ENCODE measurements at places on chromosomes 4 and X. TPM values are rescaled to one million over a fixed set of nuclear protein-coding genes. Genes with fewer than 3 reads are reported as not detected.

Gene MAGEE1
- polyA plus RNA-seq: 2.8 TPM

Gene TNMD
- polyA plus RNA-seq: 40.1 TPM

Gene SPANXA1
- not detected for polyA plus RNA-seq

Gene DUSP21
- not detected for polyA plus RNA-seq

Gene MTNR1A
- polyA plus RNA-seq: not detected

Gene PRSS12
- 3.9 TPM for polyA plus RNA-seq

DNA sequence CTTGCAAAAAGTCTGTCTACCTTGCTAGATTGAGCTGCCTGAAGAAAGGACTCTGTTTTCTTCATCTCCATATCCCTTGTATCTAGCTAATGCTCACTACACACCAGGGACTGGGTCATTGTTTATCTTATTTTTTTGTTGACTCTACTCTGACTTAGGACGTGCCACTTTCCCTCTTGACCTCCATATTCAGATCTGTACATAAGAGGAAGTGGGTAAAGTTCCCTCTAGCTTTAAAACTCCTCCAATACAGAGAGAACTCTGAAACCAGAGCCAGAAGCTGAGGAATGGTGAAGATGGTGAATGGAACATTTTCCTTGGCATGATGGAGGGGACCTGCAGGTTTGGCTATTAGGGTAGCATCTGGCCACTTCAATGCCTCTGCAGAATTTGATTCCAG lies 2026.1 kb upstream of the TENM3 start:
- DNase-seq: no peak

DNA sequence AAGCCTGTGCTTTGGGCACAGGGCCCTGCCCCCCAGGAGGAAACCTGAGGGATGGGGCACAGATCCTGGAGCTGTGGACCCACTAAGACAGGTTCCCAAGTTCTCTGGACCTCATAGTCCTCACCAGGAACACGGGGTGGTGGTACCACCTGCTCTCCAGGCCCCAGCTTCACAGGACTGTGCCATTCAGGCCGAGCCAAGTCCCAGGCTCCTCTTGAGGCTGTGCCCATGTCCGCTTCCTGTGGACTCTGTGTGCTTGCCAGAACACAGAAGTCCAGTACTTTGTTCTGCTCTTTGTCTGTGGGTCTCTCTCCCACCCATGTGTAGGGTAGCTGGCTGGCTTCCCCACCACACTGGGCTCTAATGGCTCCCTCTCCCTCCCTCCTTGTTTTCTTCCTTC lies 104.5 kb upstream of the PSAPL1 start:
- no peak for DNase-seq

GRCh38 chr4:39814403-39815185 lies 116.7 kb downstream of the UBE2K start:
- no peak for DNase-seq

DNA sequence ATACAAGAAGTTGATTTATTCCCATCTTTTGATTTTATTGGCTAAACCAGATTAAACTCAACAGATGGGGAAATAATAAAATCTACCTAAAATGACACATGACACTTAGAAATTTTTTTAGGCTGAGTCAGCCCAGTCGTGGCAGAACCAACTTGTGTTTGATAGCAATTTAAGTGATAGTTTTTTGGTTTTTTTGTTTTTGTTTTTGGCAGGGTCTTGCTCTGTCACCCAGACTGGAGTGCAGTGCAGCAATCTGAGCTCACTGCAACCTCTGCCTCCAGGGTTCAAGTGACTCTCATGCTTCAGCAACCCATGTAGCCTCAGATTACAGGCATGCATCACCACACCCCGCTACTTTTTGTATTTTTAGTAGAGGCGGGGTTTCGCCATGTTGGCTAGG lies 370.3 kb upstream of the NOCT start:
- no peak for DNase-seq

DNA sequence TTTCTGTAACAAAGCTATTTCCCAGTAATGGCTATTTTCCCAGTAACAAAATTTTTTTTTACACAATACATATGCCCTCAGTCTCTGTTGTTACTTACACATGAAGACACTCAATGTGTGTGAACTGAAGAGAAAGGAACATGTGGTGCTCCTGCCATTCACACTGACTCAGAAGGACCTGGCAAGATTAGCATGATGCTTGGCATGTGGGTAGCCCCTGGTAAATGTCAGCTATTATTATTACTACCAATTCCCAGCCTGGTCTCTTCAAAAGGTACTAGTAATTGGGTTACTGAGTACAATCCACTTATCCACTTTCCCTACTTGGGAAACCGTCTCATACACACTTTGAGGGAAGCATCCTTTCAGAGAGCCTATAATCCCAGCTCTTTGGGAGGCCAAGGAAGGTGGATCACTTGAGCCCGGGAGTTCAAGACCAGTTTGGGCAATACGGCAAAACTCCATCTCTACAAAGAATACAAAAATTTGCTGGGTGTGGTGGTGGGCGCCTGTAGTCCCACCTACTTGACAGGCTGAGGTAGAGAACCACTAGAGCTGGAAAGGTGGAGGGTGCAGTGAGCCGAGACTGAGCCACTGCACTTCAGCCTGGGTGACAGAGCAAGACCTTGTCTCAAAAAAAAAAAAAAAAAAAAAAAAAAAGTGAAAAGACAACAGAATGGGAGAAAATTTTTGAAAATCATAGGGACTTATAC lies 14.6 kb downstream of the RBBP7 start:
- DNase-seq: no peak

DNA sequence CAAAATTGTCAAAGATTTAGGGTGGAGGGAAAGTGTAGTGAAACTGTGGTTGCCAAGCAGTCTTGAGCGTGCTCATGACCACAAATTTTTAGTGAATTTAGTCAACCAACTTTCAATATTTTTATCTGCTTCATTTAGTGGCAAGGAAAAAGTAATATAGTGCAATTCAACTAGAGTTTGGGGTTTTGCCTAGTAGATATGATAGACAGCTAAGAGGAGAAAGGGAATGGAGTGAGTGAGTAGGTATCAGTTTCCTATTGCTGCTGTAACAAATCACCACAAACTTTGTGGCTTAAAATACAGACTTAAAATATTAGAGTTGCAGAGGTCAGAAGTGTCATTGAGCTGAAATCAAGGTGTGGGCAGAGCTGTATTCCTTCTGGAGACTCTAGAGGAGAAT lies 3.7 kb upstream of the CT47C1 start:
- DNase-seq: no peak

DNA sequence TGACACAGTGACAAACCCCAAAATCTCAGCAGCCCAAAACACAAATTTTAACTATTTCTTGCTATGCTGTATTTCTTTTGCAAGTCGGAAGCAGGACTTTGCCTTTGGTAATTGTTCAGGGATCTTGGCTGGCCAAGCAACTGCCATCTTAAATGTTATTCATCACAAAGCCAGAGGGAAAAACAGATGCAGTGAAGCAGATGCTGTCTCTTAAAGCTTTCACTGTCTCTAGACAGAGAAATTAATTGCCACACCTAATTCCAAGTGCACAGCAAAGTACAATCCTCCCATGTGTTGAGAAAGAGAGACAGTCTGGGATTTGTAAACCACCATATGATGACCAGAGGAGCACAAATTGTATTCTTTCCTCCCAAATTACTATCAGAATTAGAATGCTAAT lies 30.0 kb upstream of the GALNT7 start:
- DNase-seq: no peak

- no peak for DNase-seq
Measured at GRCh38 chr4:19187096-19187495, 1064.6 kb upstream of the SLIT2 start.

GRCh38 chr4:99088023-99088449 lies 552 bp downstream of the ADH5 start:
- DNase-seq: peak; percentile 62

GRCh38 chr4:23881052-23881501 lies 8.8 kb downstream of the PPARGC1A start:
- no peak for DNase-seq

All from hindlimb muscle (tissue), 1 donor.